Heart right ventricle (tissue), 16 donors: ENCODE measurements at places on chromosomes 5 and 9. TPM values are rescaled to one million over a fixed set of nuclear protein-coding genes. Genes with fewer than 3 reads are reported as not detected.

- no peak for DNase-seq
These were observed 467.5 kb downstream of the EFNA5 start for GRCh38 chr5:107203243-107203642.

Gene GRIN1
- total RNA-seq: not detected

- peak; percentile 19 for DNase-seq
These were observed 597.9 kb upstream of the SGCD start for GRCh38 chr5:155728857-155729683.

DNA sequence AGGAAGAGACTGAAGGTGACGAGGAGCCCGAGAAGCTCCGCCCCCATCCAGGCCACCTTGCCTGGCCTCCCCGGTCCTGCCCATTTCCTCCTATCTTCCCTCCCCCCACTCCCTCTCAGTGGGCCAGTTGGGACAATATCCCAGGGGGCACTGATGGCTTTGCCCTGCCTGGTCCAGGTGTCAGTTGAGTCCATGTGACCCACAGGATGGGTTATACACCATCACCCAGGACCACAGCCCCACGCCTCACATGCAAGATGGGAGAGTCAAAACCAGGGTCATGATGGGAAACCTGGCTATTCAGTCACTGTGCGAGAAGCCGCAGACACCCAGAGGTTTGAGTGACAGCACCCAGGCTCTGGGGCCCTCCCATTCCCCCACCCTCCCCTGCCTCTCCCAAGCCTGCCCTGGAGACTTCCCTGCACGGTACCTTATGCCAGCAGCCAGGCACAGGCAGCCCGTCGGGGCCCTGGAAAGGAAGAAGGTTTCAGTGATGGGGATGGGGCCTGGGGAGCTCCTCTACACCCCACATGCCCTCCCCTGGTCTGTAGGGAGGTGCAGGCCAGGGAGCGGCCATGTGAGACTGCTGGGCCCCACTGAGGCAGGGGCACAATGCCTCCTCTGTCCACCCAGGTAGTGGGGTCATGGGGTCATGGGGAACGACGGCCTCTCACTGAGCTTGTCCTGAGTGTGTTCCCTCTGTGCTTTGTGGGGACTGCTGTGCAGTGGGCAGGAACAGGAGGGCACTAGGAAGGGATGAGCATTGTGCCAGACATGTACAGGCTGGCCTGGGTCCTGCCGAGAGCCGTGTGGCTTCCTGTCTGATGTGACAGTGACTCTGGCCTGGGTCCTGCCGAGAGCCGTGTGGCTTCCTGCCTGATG, 6.3 kb upstream of the PHYKPL start:
- DNase-seq: no peak

DNA sequence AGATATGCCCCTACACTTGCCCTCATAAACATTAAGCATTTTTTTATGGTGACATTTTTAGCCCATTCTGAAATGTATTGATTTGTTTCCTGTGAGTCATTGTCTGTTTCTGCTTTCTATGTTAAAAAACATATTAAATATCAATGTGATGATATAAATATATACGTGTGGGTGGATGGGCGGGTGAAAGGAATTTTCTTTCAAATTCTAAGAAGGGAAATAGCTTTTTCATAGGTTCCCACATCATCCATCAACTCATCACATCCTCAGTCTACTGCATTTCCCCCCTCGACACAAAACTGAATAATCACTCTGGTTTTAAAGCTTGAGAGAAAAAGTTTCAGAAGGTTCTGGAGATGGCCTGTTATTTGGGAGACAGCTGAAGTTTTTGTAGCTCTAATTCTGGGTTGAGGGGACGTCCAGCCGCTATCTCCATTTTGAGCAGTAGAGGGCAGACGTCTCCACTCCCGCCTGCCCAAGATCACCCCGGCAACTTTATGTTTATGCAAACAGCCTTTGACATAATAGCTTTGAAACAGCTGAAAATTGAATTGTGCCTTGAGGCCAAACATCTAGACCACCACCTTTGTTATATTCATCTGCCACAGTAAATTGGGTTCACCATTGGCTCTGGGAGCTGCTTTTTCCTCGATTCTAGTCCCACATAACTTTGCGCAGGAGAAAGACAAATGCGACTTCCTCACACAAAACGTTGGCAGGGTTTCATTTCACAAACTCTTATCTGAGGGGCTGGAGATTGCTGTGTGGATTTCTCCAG, 216.2 kb upstream of the CLINT1 start:
- peak; percentile 62 for DNase-seq

GRCh38 chr5:103918668-103919367, 356.2 kb upstream of the NUDT12 start:
- DNase-seq: no peak

Gene MACIR
- 4.1 TPM for total RNA-seq

GRCh38 chr5:181173027-181173419, 25.6 kb downstream of the OR2V2 start:
- DNase-seq: no peak

DNA sequence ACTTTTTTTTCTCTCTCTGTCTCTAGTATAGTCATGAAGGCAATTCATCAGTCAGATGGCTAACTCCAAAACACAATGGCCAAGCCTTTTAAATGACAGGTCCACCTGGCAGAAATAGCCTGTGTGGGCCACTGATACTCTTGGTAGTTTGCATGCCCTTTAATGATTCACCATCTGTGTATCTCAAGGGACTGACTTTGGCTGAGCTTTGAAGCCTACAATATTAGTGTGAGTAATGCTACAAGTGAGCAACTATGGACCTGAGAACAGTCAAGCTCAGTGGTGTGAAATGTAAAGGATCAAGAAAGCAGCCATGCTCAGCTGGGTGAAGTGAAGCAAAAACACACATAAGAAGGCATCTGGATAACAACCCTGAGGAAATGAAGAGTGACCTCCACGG, 506.9 kb downstream of the TLE1 start:
- no peak for DNase-seq
